ENCODE measurements at places on chromosomes 2 and 18.

- no peak for DNase-seq
Measured at GRCh38 chr2:47061944-47062678, 93.0 kb downstream of the STPG4 start.

GRCh38 chr2:241985986-241986329 is 116.4 kb downstream of the RTP5 start:
- no peak for DNase-seq

GRCh38 chr18:79187532-79188277 is 118.5 kb downstream of the ATP9B start:
- DNase-seq, result no peak

DNA sequence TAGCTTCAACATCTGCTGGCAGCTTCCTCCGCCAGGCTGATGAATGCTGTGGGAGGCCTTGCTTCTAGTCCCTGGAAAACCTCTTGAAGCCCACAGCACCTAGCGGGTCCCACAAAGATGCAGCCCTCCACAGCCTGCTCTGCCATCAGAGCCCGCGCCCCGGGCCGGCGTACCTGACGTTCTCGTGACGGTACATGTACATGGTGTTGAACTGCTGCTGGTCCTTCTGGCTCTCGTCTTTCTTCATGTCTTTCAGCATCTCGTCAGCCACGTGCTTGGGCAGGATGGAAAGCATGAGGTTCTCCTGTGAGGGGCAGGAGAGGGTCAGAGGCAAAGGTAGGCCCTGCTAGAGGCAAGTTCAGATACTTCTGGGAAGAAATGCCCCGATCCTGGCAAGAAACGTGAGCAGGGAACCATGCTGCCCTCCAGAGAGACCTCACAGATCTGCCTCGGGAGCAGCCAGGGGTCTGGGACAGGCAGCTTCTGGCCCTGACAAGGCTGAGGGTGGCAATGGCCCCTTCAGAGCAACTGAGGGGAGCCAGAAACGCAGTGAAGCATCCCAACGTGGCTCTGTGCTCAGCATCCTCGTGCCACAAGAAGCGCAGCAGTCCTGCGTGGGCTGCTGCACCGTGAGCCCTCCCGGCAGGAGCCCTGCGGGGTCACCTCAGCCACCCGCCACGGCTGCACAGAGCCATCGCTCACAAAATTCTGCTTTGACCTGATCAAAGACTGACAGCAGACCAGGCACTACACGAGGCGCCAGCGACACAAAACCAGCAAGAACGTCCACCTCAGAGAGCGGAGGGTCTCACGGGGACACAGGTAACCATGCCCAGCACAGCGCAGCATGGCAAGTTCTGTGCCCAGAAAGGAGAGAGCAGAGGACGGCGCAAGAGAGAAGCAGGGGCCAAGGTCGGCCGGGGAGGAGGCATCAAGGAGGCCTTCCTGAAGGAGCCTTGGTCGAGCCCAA is 49.1 kb downstream of the CENPO start:
- no peak for DNase-seq

GRCh38 chr18:44246001-44246400 is 434.7 kb upstream of the SETBP1 start:
- no peak for DNase-seq

- no peak for DNase-seq
Measured at GRCh38 chr18:63180321-63180720, 139.2 kb downstream of the BCL2 start.

DNA sequence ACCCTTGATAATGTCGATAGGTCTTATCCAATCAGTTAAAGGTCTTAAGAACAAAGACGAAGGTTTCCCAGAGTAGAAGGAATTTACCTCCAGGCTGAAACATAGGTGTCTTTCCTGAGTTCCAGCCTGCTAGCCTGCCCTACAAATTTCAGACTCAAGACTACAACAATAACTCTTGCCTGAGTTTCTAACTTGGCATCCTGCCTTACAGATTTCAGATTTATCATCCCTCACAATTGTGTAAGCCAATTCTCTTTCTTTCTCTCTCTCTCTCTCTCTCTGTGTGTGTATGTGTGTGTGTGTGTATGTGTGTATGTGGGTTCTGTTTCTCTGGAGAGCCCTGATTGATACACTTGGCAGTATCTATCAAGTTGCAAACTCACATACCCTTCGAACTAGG is 37.2 kb upstream of the B4GALT6 start:
- DNase-seq, result no peak
